Hypothalamus (tissue), 51 donors: ENCODE measurements at places on chromosomes 16 and 17.
A peak's percentile ranks its signal among the peaks of the same experiment; 100 is the strongest.

DNA sequence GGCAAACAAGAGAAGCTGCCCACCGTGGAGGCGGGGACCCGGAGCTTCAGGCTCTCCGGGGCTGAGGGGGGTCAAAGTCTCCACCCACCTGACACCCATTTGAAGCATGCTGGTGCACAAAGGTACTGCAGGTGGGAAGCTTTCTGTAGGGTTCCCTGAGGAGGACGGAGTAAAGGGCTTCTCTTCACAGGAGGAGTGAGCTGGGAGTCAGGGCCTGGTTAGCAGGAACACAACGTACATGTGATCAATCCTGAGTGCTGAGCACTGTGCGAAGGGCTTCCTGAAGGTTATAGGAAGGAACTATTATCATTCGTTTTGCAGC, 252.9 kb upstream of the RPL38 start:
- no peak for DNase-seq

DNA sequence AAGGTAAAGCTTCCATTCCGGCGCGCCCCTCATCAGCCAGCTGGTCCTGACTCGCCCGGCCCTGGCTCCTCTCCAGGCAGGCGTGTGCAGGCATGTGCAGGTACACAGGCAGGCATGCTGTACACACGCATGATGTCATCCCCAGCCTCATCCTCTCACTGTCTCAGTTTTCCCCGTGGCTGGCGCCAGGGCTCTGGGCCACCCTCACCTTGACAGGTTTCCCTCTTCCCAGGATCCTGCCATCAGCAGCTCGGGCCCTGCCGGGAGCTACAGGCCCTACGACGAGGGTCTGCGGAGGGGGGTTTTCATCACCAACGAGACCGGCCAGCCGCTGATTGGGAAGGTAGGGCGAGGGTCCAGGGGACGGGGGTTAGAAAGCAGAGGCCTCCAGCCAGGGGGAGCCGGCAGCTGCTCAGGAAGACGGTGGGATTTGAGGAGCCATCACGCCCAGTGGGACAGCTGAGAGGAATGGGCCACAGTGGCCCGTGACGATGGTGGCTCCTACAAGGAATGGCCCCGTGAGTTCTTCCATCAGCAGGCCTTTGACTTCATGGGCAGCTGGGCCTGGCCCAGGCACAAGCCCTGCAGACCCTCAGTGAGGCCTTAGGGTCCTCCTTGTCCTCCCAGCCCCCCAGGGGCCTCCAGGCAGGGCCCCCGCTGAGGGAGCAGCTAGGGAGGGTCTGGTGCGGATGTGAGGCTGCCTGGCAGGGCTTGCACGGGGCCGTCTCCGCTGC, 8.5 kb downstream of the GAA start:
- DNase-seq, result no peak

GRCh38 chr17:75603123-75603522, 15.5 kb downstream of the MYO15B start:
- no peak for DNase-seq

DNA sequence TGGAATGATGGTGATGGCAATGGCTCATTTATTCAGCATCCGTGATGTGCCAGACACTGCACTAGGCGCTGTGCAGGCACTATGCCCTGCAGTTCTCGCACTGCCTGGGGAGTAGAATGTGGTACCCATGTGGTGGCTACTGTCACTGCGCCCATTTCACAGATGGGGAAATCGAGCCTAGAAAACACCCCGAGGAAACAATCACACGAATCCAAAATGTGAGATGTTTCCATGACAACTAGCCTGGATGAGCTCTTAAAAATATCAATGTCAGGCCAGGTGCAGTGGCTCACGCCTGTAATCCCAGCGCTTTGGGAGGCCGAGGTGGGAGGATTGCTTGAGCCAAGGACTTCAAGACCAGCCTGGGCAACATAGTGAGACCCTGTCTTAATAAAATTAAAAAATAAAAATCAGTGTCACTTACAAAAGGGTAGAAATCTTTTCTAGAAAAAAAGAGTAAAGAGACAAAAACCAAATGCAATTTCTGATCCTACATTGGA, 57.9 kb upstream of the TNRC6A start:
- no peak for DNase-seq

- no peak for DNase-seq
These were observed 68.6 kb downstream of the SEC14L1 start for GRCh38 chr17:77209330-77209748.

DNA sequence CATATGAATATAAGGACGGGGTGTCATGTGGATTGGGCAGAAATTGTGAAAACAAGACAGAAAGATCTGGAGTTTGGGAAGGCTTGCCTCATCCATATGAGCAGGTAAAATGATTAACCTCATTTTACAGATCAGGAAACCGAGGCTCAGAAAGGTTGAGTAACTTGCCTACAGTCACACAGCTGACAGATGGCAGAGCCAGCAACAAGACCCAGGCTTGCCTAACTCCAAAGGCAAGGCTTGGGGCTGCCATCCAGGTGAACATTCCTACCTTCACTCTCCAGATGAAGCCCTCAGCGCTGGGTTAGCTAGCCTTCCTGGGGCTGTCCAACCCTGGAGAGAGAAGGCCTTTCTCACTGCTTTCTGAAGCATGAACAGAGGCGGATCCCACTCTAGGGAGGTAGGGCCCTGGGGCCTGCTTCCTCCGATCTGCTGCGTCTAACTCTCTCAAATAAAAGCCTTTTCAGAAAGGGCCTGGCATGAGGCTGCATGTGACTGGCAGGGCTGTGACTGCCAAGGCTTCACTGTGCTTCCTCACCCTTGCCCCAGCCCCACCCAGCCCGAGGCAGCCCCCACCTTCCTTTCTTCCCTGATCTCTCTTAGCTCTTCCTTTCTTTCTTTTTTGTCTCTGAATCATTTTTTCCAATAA, 107.8 kb downstream of the GNAO1 start:
- peak; percentile 67 for DNase-seq

DNA sequence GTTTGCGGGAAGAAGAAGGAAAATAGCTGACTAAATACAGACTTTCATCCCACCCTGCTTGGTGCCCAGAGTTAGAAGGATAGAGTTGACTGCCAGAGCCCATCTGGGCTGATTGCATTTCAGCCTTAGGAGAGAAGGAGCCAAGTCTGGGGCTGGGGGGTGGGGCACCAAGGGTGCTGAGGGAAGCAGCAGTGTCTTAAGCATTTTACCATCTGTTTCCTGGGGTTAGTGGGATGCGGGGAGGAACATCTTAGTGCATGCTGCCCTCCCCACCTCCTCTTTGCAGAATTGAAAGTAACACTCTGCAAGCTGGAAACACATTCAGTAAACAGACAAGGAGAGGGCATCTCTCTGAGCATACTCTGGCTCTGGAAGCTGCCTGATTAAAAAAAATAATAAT, 1.5 kb upstream of the ARL5C start:
- no peak for DNase-seq

DNA sequence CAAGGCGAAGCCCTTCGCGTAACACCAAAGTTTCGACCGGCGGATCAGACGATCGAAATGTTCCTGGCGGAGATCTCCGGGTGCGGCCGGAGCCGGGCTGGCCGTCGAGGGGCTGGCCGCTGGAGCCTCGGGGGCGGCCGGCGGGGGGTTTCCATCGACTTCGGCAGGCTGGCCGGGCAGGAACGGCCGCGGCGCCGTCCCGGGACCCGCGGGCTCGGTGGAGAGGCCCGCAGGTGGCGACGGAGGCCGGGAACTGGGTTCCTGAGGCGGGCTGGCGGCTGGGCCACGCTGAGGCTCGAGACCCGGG, 1.1 kb downstream of the EPOP start:
- DNase-seq, result no peak

DNA sequence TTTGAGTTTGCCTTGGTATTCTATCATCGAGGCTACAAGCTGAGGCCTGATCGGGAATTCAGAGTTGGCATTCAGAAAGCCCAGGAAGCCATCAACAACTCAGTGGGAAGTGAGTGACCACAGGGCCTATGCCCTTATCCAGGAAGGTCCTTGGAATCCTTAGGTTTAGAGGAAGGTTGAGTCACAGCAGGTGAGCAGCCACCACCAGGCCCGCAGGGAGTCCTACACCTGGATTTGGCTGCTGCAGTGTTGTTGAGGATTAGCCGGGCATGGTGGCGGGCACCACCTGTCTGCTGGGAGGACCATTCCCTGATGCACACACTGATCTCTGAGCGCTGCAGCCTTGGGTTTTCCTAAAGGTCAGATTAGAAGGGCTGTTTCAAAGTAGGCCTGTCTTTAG, 5.2 kb downstream of the ODAD4 start:
- no peak for DNase-seq

DNA sequence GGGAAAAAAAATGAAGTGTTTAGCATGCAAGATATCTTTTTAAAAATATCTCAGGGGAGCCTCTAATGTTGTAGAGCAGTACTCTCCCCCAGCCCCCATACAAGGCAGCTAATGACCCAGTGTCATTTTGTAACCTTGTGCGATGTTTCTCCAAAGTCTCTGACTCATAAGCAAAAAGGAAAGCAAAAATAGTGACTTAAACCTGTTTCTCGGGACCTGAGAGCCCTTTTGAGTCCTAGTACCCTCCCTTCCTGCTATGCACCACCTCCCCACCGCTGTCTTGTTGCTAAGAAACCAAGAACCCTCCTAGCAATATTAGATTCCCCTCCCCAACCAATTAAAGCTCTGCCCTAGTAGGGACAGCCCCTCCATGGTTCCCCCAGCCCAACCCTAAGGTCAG, 2.8 kb downstream of the MYCBPAP start:
- no peak for DNase-seq

- DNase-seq, result no peak
These were observed 35.8 kb downstream of the NF1 start for GRCh38 chr17:31130286-31131224.

DNA sequence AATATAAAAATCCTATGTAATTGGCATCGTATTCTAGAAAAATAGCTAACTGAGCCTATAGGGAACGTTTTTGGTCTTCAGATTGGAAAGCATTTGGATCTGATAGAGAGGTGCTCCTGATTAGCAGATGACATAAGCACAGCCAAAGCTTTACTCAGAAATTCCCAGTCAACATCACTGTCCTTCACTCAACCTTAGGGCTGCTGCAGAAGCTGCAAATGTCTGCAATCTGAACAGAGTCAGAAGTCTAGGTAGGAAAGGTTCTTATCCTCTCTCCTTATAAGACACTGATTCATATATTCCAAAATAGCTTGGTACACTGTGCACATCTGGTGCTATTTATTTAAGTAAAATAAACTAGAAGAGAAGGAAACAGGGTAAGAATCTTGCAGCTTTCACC, 19.2 kb downstream of the STRADA start:
- DNase-seq, result no peak

- no peak for DNase-seq
These were observed 43.7 kb downstream of the CMTM4 start for GRCh38 chr16:66652661-66653360.

- peak; percentile 45 for DNase-seq
These were observed 154.8 kb downstream of the VPS53 start for GRCh38 chr17:559551-560431.

GRCh38 chr16:24536671-24537070, 2.7 kb upstream of the RBBP6 start:
- no peak for DNase-seq

GRCh38 chr16:65684230-65684629, 562.4 kb upstream of the CDH11 start:
- DNase-seq, result no peak

GRCh38 chr17:78048346-78049292, 79.9 kb downstream of the TMC6 start:
- DNase-seq, result no peak

GRCh38 chr17:51257150-51258081, 2.4 kb downstream of the MBTD1 start:
- no peak for DNase-seq

- DNase-seq, result no peak
These were observed 45.2 kb downstream of the MFSD11 start for GRCh38 chr17:76783146-76783545.

DNA sequence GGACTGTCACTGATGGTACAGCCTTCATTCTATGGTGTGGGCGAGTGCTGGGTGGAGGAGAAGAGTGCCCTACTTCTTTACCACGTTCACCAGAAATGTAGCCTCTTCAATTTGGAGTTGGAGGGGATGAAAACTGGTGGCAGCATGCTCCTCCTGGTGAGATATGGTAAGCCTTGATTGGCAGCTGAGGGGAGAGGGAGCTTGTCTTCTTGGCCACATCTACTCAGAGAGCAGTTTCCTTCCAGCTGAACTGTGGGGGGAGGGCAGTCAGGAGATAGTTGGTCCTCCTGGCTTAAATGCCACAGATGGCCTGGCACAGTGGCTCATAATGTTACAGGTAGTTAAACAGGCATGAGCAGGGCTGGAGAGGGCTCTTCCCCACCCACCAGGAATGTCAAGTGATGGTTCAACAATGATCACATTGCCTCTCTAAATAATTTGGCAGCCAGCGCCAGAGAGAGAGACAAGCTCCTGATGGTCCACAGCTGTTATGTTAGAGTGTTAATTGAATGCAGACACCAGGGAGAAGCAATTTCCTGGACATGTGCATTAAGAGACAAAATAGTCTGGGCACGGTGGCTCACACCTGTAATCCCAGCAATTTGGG, 9.0 kb upstream of the MAPK3 start:
- DNase-seq, result no peak

DNA sequence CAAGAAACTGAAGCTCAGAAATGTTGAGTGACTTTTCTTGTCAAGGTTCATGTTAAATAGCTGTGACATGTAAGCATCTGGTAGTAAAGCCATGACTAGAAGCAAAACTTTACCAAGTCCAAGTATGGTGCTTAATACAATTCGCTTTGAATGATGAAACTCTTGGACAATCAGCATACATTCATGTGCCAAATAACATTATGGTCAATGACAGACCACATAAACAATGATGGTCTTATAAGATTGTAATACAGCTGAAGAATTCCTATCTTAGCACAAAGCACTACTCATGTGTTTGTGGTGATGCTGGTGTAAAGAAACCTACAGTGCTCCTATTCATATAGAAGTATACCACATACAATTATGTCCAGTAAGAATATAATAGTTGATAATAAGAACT, 97.1 kb upstream of the RPRML start:
- no peak for DNase-seq

- no peak for DNase-seq
These were observed 15.8 kb upstream of the RBBP6 start for GRCh38 chr16:24523569-24523968.

DNA sequence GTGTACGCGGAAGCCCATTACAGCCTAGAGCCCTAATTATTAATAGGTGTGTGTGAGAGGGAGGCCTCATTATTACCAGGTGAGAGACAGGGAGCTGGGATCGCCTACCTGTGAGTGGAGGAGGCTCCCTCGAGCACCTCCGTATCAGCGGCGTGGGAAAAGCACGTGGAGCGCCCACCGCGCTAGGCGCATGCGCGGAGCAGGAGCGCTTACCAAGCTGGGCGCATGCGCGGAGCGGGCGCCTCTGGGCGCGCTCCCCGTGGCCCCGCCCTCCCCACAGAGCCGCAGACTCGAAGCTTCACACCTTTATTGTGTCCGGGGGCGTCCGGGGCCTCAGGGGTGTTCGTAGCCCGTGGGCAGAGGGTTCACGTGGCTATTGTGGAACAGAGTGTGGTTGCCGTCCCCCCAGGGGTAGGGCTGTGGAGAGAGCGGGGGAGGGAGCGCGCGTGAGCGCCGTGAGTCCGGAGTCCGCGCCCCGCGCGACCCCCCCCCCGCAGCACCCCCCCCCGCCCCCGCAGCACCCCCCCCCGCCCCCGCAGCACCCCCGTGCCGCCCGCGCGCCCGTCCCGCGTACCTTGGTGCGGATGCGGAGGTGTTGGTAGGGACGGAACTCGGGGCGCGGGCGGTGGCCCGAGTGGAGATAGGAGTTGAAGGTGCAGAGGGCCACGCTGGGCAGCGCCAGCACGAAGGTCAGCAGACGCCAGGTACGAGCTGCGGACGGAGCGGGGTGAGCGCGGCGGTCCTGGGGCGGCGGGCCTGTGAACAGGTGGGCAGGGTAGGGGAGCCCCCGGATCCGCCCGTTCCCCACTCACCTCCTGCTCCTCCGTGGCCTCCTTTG, 500 bp downstream of the COX6A2 start:
- DNase-seq, result peak; percentile 47

- DNase-seq, result no peak
These were observed 146.5 kb upstream of the PLCG2 start for GRCh38 chr16:81632392-81633146.
